Activated CD4-positive, alpha-beta T cell treated with anti-CD3 and anti-CD28 coated beads, Interleukin-2, amount 50 U/mL, for 4 hours (primary cell): ENCODE measurements at places on chromosomes 1 and 21.

GRCh38 chr1:215718575-215719287 is 151.6 kb downstream of the KCTD3 start:
- no peak for DNase-seq

DNA sequence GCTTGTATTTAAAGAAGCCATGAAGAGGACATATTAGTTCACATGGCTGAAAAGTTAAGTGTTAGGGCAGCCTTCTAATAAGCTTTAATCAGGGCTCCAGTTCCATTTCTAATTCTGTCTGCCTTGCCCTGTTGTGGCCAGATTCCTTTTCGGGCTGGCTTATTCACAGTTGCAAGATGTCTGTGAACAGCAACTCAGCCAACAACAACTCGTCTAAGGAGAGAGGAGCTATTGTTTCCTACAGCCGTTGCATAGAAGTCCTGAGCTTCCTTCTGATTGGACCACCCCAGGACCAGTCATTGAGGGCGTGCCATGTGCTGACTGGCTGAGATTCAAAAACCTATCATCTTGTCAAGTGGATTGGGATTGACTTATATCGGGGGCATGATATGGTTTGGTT is 18.6 kb upstream of the COQ8A start:
- DNase-seq, result no peak

DNA sequence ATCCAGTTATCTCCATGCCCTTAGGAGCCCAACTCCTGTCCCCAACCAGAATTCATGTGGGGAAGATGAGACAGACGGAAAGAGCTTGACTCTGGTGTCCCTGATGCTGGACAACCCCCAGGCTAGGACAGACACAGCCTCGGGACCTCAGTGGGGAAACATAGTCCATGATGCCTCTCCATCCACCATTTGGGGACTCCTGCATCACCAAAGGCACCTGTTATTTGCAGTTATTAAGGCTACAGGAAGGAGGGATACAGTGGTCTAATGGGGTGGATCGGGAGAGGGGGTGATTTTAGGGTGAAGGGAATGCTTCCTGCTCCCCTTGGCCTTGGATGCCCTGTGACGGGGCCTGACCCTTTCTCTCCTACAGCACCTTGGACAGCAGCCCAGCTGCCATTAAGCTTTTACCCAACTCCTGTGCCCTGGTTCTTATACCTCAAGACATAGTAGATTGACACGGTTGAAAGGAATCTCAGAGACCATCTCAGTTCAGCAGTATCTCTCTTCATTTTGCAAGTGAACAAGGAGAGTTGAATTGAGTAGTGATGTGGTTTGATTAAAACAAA is 111.6 kb downstream of the MATN1 start:
- DNase-seq, result no peak

DNA sequence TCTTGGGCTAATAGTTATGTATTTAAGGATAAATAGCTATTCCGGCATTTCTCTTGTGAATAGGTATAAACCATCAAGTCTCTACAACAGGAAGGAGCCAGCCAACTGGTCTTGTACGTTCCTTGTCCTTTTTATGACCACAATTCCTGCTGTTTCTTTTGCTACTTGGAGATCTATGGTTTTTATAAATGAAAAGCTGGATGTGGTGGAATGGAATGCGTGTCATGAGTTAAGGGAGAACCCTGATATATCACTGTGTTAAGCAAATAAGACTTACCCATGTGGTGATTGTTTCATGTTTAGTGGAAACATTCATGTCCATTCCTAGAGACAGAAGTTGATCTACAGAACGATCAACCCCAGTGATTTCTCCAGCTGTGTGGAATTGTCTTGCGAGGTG is 282.1 kb downstream of the RPS6KC1 start:
- no peak for DNase-seq

- no peak for DNase-seq
Observed at GRCh38 chr1:48652334-48652733, 124.4 kb downstream of the BEND5 start.

DNA sequence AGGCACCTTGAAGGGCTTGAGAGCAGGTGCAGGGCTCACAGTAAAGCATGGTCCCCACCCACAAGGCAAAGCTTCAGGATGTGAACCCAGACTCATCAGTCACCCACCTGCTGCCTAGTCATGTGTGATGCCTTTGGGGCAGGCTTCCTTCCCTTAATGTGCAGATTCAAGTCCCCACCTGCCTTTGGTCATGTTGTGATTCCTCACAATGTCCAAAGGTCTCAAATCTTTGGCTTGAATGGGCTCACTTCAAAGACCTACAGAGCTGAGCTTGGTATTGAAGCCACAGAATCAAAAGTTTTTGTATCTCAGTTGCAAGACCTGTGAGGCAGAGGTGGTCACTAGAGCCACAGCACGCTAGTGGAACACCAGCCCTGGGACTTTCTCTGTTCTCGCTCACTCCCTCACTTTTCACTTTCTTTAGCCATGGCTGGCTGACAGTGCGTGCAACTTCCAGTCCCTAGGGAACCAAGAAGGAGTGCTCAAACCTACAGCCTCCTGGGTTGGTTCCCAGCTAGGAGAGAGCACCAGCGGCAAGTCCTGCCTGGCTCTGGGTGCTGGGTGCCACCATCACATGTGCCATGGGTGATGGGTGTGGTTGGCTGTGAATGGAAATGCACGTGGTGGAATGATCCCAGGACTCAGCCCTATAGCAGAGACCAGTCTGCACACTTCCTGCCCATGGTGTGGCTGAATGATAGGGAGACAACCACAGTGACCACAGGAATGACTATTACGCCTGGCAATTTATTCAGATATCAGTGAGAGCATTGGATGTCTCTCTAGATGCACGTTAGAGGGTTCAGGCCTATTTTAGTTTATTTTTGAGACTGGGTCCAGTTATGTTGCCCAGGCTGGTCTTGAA is 26.4 kb upstream of the CLIC6 start:
- DNase-seq, result no peak
